ENCODE measurements at places on chromosomes 11 and 22. TPM values are rescaled to one million over a fixed set of nuclear protein-coding genes. Genes with fewer than 3 reads are reported as not detected.

DNA sequence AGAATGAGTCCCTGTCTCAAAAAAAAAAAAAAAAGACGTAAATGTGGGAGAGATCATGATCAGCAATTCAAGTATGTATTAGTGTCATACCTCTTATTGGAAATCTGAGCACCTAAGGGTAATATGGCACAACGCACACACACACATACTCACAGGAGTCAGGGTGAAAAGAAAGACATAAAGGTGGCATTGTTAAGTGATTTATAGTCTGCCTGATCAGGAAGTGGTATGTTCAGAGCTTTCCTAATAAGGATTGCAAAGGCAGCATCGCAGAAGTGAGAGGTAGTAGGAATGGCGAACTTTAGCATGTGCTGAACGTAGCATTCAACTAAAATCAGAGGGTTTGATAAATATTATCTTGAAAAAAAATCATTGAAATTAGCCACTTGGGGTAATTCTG lies 854.3 kb downstream of the METTL15 start:
- no peak for DNase-seq

- peak; percentile 78 for DNase-seq
These were observed 571 bp downstream of the FAR1 start for GRCh38 chr11:13668957-13669521.

Gene TRIOBP
- 84.4 TPM for total RNA-seq

Gene FAM180B
- not detected for total RNA-seq

Data from stomach (tissue), 19 donors.